ENCODE measurements at places on chromosomes 5 and 9.

- DNase-seq: no peak
These were observed 58.5 kb upstream of the UBAC1 start for GRCh38 chr9:136019681-136020060.

GRCh38 chr5:9182899-9183695 is 362.8 kb downstream of the SEMA5A start:
- no peak for DNase-seq

DNA sequence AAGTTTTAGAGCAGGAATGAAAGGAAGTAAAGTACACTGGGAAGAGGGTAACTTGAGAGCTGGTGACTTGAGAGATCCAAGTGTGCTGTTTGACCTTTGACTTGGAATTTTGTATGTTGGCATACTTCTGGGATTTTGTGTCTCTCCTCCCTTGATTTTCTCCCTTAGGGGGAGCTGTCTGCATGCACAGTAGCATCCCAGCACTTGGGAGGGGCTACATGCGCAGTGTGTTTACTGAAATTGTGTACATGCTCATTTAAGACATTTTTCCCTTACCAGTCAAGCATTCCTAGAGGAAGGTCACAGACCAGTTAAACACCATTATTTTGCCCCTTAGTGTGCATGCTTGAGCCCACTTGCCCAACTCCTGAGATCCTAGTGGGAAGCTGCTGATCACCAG is 120.1 kb downstream of the ZNF622 start:
- no peak for DNase-seq

DNA sequence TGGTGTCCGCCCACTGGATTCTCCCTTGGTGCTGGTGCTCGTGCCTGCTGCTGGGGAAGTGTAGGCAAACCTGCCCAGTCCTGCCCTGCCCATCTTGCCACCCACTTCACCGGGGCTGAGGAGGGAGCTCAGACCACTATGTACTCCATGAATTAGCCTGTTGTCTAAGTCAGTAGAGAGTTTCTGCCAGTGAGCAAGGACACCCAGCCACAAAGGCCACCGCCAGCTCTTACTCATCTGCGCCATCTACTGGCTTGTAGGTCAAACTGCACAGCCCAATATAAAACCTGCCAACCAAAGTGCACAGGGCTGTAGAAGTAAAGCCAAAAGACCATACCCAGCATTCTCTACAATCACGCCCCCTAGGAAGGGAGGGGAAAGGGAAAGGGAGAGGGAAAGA is 102.3 kb downstream of the GLIS3 start:
- DNase-seq: no peak

DNA sequence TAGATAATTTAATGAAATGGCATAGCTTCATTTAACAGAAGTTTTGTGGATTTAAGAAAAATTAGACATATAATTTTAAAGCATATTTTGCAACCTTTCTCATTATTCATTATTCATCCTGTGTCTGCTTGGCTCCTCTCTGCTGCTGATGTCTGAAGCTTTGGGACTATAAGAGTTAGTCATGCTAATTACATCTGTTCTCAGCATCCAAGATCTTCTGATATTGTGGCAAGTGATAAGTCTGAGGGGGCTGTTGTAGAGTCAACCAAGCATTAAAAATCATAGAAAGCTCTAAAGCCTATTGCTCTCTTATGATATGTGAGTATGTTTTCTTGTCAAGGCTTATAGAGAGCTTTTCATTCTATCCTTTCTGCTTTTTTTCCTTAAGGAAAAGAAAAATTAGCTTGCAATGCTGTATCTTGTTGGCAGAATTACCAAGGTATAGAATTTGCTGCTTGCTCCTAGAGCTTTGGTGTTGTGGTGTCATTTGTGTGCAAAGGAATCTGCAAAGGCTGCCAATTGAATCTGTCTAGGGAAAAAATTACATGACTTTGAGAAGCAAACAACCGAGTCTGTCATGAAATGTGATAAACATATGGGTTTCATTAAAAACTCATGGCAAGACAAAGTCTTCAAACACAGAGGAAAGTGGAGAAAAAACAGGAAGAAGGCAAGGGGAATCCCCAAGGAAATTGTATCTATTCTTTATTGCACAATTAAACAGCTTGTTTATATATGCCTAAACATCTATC is 156.1 kb upstream of the DAB2 start:
- DNase-seq: no peak

DNA sequence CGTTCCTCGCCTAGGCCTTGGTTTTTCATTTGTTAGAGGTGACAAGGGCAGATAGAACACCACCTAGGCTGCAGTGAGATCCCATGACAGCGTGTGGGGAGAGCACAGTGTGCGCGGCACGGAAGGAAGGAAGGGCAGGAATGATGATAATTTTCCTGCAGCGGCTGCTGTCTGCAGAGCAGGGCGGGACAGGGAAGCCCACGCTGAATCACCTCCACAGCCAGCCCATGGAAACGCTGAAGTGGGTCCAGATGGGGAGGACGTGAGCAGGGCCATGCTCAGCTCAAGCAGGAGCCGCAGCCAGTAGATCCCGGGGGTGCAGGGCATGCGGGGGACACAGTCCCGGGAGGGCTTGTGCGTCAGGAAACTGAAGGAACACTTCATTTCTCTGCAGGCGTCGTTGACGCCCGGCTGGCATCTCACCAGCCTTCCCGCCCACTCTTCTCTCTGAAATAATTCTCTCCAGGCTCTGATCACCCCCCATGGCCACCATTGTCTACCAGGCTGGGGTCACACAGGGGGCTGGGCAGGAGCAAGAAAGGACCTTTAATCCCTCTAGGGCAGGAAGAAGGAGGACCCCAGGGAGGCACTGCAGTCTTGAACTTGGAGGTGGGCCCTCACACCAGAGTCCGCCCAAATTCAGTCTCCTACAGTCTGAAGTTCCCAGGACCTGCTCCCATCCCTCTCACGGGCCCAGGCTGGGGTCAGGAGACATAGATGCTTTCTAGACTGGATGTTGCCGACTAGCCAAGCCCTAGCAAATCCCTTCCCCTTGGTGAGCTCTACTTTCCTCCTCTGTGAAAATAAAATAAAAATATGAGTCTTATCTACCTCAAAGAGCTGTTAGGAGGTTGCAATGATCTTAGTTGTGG is 20.9 kb upstream of the SYNPO start:
- DNase-seq: no peak

DNA sequence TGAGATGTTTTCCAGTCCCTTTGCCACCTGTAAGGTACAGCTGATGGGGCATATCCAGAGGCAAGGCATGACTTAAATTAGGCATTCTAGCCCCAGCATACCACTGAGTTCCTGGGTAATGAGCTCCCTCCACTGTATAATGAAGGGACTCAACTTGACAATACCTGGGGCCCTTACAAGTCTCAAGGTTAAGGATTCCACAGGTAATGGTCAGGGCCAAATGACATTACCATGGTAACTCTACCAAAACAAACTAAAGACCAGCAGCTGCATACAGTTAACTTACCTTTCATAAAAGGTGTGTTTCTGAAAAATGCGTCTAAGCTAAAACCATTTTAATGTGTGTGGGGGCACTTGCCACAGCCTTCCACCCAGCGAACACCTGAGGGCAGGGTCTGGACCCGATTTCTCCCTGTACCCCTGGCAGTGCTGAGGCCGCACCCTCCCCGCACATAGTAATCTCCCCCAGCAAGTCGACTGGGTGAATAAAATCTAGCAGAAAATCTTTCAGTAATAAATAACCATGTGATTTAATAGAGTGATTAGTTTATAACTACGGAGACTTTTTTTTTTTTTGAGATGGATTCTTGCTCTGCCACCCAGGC is 24.2 kb downstream of the CCDC69 start:
- DNase-seq: no peak

DNA sequence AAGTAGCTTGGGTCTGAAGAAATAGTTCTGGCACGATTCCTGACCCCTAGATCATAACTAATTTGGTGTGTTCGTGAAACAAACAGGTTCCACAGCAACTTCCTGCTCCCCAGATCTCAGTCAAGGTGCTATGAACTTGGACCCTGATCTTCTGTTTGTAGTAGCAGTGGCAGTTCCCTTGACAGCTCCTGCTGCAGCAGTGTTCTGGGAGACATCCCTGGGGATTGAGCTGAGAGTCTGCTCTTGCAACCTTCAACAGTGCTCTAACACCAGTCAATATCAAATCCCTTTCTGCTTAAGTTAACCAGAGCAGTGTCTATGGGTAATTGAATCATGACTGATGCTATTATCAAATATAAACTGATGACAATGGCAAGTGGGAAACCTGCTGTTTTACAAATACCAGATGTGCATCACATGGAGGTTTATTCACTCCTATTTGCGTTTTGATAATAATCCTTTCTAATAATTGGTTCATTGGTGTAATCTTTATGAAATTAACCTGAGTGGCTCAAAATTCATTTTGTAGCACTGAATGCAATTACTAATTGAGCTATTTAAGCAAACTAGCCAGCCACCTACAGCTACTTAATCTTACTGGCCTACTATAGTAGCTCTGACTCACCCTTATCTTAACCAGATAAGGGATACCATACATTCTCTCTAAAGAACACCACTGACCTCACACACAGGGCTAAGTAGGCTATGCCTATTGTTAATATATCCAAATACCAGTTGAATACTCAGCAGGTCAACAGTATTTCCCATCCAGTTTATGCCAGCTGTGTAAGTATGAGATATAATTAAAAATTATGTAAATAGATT is 21.9 kb downstream of the KDM4C start:
- no peak for DNase-seq

- no peak for DNase-seq
These were observed 7.0 kb downstream of the DOLK start for GRCh38 chr9:128940271-128940921.
